ENCODE measurements at places on chromosomes 5 and 9.

DNA sequence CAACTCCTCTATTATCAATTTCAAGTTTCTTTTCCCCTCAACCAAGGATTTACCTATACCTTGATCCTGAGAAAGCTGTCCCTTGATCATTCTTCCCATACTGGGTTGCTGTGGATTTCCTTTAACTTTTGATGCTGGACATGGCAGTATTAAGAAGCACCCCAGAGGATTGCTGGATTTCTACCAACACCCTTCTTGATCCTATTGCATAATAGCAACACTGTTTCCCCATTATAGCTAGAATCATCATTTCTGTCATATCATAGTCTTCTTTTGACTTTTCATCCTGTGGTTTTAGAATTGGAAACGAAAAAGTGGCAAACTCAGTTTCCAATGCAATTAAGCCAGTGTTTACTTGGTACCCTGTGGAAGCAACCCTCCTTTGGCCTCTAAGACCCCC, 154.9 kb downstream of the ARRDC3 start:
- DNase-seq = no peak

DNA sequence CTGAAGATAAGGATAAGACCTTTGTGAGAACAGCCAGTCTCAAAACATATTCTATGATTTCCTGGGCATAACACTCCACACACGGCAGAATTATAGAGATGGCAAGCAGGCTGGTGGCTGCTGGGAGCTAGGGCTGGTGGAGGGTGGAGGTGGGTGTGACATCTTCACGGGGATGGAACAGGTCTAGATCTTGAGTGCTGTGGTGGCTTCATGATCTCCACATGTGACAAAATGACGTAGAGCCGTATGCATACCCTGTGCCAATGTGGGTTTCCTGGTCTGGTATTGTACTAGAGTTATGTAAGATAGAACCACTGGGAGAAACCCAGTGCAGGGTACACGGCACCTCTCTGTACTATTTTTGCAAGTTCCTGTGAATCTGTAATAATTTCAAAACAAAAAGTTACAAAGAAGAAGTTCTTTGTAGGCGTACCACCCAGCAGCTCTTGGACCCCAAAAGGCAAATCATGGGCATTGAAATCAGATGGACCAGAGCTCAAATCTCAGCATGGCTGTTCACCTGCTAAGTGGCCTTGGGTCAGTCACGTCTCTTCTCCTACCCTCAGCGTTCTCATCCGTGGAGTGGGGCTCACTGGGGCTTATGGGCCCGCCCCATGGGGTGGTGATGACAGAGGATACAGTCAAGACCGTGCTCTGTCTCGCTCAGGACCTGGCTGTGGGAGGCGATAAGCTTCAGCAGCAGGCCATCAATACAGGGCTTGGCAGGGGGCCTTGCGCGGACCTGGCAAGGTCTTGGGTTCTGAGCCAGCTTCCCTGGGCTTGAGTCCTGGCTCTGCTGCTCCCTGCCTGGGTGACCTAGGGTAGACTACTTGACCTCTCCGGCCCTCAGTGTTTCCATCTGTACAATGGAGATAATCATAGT, 74.7 kb upstream of the UNC5A start:
- no peak for DNase-seq

DNA sequence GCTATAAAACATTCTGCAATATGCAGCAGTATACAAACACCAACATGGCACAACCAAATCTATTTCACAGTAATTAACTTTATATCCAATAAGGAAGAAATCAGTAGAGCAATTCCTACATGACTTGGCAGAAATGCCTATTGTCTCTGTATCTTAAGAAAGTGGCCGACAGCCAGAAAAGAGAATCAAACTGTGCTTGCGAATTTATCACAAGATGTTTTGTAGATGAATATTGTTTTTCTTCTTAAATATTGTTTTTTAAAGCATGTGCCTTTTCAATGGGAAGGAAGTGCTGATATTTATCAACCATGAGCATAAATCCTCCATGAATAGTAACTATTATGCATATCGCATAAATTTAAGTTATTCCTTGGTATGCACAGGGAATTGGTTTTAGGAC, 501.7 kb upstream of the DMAC1 start:
- DNase-seq = no peak

GRCh38 chr5:119067450-119067849, 3.4 kb upstream of the DMXL1 start:
- DNase-seq = no peak

- no peak for DNase-seq
Observed at GRCh38 chr5:161064297-161064696, 212.3 kb upstream of the ATP10B start.

GRCh38 chr5:109901628-109901981, 211.9 kb downstream of the MAN2A1 start:
- no peak for DNase-seq

- DNase-seq = peak; percentile 87
Observed at GRCh38 chr5:111158105-111158744, 66.0 kb upstream of the CAMK4 start.

DNA sequence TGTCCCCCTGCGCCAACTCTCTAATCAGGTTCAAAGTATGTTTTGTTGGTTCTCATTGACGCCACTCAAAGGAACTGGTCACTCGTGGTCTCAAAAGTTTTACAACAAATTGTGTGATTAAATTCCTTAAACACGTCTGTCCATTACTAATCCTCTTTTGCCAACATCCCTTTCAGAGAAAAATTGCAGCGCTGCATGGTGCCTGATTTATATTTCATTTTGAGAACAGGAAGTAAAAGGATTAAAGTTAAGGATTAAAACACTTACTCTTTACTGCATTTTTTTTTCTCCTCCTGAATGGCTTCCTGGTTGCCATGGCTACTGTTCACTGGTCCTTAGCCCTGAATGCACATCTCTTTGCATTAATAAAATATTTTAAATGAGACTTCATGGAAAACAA, 383.5 kb downstream of the GLIS3 start:
- no peak for DNase-seq

- DNase-seq = no peak
Observed at GRCh38 chr5:88193896-88194295, 74.7 kb downstream of the TMEM161B start.

- DNase-seq = no peak
Observed at GRCh38 chr5:78799266-78800017, 150.9 kb upstream of the LHFPL2 start.

DNA sequence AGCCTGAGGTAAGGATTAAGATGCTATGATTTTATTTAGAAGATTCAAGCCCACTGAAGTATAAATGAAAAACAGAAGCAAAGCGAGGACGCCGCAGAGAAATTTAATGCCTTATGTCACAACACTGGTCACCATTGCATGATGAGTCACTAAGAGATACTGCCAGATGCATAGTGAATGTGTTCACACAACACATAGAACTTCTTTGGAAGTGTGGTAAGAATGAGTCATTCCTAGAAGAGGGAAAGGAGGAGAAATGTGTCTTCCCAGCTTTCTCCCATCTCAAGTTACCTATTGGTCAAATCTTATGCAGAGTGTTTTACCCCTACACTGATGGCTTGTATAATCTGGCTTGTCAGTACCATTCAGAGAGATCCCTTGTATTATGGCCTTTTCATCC, 465.3 kb upstream of the ARRDC3 start:
- no peak for DNase-seq

DNA sequence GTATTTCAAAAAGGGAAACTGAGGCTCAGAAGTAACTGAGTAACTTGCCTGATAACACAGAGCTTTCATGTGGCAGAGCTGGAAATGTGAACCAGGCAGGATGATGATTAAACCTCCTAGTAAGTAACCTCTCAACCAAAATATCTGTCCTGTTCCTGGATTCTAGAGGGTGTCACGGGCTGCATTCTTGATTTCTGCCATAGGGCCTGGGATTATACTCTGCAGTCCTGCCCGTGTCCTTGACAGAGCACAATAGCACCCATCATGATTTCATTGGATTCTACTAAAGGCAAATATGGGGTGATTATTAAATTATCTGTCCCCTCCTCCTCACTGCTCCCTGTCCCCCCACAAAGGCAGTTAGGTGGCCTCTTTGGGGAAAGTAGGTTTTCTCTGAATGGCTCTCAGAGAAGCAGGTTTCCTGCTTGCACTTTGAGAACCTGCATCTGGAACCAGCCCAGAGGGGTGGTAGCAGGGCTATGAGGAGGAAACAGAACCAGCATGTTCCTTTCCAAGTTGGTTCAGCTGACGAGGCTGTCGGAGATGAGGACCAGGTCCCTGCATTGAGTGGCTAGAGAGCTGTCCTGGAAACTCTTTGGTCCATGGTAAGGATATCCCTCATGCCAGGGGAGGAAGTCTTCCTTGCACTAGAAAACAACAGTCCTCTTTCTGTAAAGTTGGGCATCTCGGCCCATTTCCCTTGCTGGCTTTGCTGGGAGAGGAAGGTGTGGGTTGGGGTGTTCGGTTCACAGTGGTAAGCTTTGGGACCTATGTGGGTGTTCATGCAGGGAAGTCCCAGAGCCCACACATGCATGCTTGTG, 36.6 kb downstream of the PPARGC1B start:
- DNase-seq = no peak

DNA sequence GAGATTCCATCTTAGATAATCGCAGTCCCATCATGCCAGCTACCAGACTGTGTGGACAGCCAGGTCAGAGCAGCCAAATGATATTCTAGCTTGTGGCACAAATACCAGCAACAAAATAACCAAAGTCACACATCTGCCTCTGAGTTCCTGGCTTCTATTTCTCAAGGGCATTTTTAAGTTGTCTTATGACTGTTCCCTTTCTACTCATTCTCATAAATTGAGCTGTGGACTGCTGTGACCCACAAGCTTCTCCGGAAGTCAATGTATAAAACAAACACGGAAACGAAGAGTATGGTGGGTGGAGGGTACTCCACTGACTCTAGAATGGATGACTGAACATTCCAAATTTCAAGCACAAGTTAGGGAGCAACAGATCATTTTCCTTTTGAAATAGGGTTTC, 43.9 kb downstream of the PDCD1LG2 start:
- no peak for DNase-seq

DNA sequence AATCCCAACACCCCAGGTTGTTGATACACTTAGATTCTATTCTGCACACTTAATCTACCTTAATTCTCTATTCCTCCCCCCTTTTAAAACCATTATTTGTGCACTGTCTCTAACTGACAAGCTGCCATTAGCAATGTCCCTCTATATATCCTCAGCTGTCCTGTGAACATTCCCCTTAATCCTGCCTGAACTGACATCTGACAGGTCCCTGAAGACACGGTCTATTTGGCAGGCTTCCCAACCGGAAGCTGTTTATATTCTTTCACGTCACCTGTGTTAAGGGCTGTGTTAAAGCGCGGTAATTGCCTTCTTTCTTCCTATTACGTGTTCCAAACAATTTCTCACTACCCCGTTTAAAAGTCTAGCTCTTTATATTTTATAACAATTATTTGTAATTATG, 277.3 kb downstream of the CDH9 start:
- DNase-seq = no peak

- DNase-seq = no peak
Observed at GRCh38 chr9:79087133-79087532, 484.6 kb upstream of the TLE4 start.

GRCh38 chr9:74771262-74771585, 116.5 kb downstream of the TRPM6 start:
- peak; percentile 26 for DNase-seq

GRCh38 chr5:87765009-87765408, 352.3 kb upstream of the CCNH start:
- no peak for DNase-seq

- DNase-seq = no peak
Observed at GRCh38 chr5:83551821-83552220, 80.3 kb downstream of the VCAN start.

All from stimulated activated CD4-positive, alpha-beta T cell treated with anti-CD3 and anti-CD28 coated beads, Interleukin-12 subunit alpha, Interleukin-12 subunit beta, amount 100 ng/mL, for 24 hours (primary cell).